ENCODE measurements at places on chromosomes 1 and 21.

GRCh38 chr1:166283190-166283589 is 116.4 kb upstream of the FAM78B start:
- DNase-seq = no peak

DNA sequence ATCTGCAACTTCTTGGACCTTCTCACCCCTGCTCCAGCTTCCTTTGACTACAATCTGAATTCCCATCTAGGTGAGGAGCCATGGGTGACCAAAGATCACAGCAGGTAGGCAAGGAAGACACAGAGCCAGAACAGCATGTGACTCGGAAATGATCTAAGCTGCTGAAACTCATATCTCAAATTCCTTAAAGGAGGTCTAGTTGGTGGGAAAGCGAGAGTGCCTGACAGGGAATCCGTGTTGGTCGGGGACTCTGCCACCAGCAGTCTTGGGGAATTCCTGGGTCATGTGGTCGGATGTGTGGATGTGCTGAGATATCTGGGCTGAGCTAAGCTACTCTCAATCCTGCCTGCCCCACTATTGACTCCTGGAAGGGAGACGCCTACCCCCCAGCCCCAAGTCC is 3.2 kb upstream of the NUAK2 start:
- no peak for DNase-seq

DNA sequence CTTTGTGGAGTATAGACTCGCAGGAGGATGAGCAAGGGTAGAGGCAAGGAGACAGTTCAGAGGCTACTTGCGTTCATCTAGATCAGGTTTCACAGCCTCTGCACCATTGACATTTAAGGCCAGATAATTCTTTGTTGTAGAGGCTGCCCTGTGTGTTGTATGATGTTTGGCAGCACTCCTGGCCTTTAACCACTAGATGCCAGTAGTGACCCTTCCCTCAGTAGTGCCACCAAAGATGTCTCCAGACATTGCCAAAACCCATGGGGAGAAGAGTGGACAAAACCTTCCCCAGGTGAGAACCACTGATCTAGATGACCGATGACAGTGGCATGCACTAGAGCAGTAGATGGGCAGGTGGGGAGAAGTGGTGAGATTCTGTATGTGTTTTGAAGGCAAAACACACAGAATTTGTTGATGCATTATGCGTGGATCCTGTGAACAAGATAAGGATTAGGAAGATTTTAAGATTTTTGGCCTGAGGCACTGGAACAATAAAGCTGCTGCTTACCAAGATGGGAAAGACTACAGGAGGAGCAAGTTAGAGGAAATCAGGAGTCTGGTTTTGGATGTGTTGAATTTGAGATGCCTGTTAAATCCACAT is 9.9 kb upstream of the COG2 start:
- no peak for DNase-seq

GRCh38 chr1:224458996-224459395 is 24.4 kb upstream of the WDR26 start:
- no peak for DNase-seq

DNA sequence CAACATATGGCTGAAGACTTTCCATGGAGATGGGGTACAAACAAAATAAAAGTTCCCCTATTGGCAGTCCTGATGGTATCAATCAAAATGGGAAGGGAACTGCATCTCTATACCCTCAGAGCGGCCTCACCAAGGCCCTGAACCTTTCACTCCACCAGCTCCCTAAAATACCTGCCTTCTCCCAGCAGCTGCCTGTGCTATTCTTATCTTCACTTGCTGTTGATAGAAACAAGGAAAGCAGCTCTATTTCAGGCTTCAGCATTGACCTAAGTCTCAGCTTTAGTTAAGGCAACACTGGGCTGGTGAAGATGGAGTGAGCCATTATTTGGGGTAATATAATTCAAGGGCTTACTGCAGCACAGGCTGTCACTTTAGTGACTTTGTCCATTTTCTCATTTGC is 21.7 kb upstream of the PIGC start:
- no peak for DNase-seq

DNA sequence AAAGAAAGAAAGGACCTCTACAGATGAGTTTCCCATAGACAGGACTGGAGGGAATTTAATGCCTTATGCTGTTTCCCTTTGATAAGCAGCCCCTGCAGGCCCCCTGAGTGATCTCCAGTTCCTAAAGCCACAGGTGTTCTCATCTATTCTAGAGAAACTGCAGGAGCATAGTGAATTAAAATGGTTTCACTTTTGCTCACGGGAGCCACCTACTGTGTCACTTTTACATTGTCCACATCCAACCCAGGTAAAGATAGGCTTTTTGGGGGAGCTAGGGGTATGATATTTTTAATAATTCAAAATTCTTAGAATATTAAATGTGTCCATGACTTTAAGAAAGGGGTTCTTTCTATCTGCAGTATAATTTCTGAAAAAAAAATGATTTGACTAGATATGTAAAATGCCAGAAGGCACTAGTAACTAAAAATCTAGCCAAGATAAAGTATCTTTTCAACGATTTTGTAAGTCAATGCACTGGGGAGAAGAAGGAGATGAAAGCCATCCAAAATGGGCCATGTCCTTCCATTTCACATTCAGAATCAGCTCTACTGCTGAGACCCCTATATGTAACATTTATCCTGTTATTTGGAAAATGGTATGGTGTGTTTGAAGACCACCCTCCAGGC is 267.3 kb upstream of the DUSP10 start:
- no peak for DNase-seq

GRCh38 chr1:185229981-185230380 is 73.0 kb downstream of the SWT1 start:
- DNase-seq = no peak

GRCh38 chr1:71521655-71522264 is 440.9 kb upstream of the ZRANB2 start:
- DNase-seq = no peak

DNA sequence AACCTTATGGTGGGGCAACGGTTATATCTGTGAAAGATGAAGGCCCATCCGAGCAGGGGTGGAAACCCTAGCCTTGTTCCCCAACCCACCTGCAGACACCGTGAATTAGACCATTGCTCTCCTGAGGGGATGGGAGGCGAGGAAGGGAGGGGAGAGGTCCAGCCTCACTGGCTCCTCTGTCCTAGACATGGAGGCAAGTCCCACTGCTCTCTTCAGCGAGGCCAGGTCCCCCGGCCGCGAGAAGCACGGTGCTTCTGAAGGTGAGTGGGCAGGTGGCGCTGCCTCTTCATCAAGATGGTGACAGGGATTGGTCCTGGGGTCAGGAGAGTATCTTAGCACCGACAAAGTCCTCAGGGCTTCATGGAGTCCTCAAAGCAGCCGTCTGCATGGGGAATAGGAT is 59.3 kb downstream of the VWA5B1 start:
- DNase-seq = no peak

DNA sequence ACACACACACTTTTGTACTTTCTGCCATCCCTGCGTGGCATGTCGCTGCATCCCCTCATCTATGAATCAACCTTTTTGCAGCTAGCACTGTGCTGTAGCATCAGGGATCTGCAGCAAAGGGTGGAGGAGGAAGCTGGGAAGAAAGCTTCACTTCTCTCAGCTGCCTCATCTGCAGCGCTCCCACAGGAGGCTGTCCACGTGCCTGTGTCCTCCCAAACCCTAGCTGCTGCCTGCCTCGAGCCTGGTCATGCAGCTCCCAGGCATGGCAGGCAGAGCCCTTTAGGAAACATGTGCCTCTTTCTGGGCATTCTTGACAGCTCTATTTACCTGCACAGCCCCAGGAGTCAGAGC is 262.1 kb upstream of the SGIP1 start:
- no peak for DNase-seq
